ENCODE measurements at places on chromosomes 11 and 22. TPM values are rescaled to one million over a fixed set of nuclear protein-coding genes. Genes with fewer than 3 reads are reported as not detected.

Gene OR6T1
- total RNA-seq = not detected

Gene OR4A16
- total RNA-seq = not detected

- H3K27ac ChIP-seq = peak overlapping the region; percentile 87
- no peak overlapping the region for H3K4me3 ChIP-seq
- peaks cover 33% of the 10 kb centered on the region for H3K36me3 ChIP-seq
- no peaks in the 10 kb centered on the region for H3K27me3 ChIP-seq
- no peak for DNase-seq
Measured at GRCh38 chr11:20042045-20042639, 118.1 kb downstream of the DBX1 start.

- no peaks in the 10 kb centered on the region for H3K36me3 ChIP-seq
- H3K27me3 ChIP-seq = no peaks in the 10 kb centered on the region
Measured at GRCh38 chr11:128026596-128026995, 560.8 kb downstream of the ETS1 start.

- no peaks in the 10 kb centered on the region for H3K4me1 ChIP-seq
- DNase-seq = no peak
- no peak overlapping the region for H3K27ac ChIP-seq
Measured at GRCh38 chr22:20109411-20110358, 6.2 kb upstream of the RANBP1 start.

- H3K4me3 ChIP-seq = peak overlapping the region; percentile 85
- no peaks in the 10 kb centered on the region for H3K36me3 ChIP-seq
- no peak for DNase-seq
Measured at GRCh38 chr11:17013548-17014320, 480 bp downstream of the PLEKHA7 start.

DNA sequence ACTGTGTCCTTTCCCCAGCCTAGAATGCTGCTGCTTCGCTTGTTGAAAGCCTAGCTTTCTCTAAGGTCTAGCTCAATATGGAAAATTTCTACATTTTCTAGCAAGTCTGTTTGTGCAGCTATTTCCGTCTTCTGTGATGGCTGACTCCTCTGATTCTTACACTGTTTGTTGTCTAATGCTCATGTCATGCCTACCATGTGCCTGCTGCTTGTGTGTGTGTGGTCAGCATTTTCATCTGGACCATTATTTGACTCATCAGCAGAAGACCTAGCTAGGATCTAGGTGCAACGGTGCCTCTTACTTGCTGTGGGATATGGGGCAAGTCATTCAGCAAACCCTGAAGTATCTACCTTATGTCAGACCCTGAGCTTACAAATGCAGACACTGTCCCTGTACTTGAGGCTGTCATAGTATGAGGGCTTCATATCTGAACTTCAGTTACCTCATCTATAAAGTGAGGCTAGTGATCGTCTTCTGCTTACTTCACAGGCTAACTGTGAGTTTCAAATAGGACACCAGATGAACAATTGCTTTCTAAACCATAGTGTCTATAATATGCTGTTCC lies 86.5 kb upstream of the MYO18B start:
- H3K27ac ChIP-seq = no peak overlapping the region
- H3K4me1 ChIP-seq = no peaks in the 10 kb centered on the region
- H3K27me3 ChIP-seq = no peaks in the 10 kb centered on the region
- H3K4me3 ChIP-seq = no peak overlapping the region
- no peaks in the 10 kb centered on the region for H3K36me3 ChIP-seq
